ENCODE measurements at places on chromosomes 1 and 21.

DNA sequence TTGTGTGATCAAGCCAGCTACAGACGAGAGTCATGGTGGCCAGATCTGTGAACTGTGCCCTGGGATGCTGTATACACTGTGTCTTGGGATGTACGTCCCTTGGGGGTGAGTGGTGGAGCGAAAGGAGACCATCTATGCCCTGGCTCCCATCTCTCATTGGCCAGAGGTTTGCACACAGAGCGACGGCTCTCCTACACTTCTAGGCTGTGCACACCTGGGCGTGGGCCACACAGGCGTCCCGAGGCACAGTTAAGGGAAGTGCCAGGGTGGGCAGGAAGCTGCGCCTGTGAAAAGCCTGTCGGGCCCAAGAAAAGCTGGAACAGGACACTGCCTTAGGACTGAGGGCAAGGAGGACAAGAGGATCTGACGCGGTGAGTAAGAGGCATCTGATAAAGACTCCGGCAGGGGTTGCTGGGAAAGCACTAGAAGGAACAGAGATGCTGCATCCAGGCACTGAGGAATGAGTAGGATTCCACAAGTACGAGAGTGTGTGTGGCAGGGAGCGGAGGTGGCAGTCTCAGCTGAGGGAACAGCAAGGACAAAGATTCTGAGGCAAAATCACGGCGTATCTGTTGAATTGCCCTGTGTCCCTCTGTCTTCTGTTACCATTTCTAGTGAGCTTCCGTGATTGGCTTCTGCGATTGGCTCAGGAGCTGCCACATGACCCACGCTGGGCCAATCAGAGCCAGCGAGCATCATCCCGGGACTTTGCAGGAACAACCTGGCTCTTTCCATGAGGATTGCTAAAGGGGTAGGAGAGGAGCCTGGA is 67.9 kb upstream of the ZBTB40 start:
- DNase-seq = no peak

DNA sequence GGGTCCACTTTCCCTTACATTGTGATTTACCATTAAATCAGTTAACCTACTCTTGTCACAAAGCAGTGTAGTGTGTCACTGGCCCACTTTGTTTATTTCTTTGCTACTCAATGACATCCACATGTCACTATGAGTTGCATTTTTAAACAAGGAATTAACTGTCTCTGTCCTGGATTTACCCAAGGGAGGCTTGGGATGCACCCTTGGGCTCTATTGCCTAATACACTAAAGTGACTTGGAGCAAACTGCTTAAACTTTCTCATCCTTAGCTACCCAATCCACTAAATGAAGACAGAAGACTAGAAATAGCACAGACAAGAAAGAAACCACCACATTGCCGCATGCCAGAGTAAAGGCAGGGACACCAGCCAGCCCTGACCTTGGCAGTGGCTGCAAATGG is 136.2 kb upstream of the TIAM1 start:
- no peak for DNase-seq

DNA sequence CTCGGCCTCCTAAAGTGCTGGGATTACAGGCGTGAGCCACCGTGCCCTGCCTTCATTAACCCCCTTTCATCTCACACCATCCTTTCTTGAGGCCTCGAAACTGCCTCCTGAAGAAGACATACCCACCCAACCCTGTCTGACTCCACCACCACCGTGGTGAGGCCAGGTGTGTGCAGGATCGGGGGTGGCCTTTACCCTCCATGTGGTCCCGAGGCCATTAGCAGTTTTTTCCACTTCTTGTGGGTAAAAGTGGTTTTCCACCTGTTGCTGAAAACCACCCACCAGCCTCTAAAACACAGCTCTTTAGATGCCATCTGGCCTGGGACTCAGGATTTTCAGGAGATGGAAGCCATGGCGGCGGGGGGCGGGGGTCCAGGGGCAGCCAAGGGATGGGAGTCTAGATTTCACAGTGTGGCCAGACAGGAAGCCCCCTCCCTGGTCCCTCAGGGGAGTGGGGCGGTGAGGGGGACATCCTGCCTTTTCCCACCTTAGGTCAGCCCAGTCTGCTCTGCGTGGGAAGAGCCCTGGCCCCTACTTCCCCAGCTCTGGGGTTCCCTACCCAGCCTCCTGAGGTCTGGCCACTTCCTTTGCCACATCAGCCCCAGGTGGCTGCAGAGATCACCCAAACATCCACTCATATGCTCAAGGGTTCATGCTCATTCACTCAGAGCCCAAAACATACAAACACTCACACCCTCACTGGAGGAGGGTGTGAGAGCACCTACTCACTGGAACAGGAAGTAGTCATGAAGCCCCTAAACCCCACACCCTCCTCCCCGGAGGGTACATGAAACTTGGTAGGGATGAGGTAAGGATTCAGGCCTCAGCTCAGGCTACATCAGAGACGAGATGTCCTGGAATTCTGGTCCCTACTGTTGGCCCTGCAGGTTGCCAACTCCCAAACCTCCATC is 2.3 kb downstream of the FGR start:
- no peak for DNase-seq

DNA sequence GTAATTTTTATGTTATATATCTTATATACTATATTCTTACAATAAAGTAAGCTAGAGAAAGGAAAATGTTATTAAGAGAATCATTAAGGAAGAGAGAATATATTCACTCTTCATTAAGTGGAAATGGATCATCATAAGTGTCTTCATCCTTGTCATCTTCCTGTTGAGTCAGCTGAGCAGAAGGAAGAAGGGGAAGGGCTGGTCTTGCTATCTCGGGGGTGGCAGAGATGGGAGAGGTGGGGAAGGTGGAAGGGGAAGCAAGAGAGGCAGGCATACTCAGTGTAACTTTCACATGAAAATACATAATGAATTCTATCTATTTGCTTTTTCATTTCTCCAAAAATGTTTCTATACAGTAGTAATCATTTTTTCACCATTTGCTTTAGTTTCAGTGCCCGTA is 5.1 kb downstream of the DNASE2B start:
- no peak for DNase-seq

DNA sequence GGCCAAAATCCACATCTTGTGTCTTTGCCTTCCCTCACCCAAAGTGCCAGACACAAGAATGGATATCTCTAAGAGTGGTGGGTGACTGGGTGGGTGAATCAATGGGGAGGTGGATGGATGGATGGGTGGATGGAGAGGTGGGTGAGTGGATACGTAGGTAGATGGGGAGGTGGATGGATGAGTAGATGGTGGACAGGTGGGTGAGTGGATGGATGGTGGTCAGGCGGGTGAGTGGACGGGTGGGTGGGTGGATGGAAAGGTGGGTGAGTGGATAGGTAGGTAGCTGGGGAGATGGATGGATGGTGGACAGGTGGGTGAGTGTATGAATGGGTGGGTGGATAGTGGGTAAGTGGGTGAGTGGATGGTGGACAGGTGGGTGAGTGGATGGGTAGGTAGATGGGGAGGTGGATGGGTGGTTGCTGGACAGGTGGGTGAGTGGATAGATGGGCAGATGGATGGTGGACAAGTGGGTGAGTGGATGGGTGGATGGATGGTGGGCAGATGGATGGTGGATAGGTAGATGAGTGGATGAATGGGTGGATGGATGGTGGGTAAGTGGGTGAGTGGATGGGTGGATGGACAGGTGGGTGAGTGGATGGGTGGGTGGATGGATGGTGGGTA is 34.2 kb downstream of the SLC19A1 start:
- DNase-seq = no peak

GRCh38 chr1:106753066-106753465 is 303.4 kb upstream of the PRMT6 start:
- no peak for DNase-seq

- no peak for DNase-seq
These were observed 341.8 kb downstream of the RYR2 start for GRCh38 chr1:237383791-237384190.

DNA sequence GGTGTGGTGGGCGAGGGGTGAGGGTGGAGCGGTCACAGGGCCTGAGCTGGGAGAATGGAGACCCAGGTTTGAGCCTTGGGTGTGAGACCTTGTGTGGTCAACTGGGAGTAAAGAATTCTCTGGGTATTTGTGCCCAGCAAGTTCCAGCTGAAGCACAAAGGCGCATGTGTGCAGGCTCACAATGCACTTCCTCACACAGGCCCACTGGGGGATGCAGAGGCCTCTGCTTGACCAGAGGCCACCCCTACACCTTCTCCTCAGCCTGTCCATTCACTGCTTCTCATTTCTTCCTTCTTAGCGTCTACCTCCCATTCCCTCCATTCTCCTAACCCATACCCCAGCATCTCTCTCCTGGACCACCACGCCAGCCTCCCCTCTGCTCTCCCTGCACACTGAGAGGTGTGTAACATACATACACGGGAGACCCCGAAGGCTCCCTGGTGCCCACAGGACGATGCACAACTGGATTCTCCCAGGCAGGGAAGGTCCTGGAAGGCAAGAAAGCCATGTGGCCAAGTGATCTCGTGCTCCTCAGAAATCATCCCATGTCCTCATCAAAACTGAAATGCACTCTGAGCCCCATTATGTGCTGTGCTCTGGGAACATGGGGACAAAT is 12.3 kb upstream of the TTC39A start:
- DNase-seq = no peak

GRCh38 chr21:44258056-44258725 is 3.5 kb downstream of the DNMT3L start:
- no peak for DNase-seq

GRCh38 chr1:198143797-198144196 is 13.0 kb upstream of the NEK7 start:
- DNase-seq = no peak

DNA sequence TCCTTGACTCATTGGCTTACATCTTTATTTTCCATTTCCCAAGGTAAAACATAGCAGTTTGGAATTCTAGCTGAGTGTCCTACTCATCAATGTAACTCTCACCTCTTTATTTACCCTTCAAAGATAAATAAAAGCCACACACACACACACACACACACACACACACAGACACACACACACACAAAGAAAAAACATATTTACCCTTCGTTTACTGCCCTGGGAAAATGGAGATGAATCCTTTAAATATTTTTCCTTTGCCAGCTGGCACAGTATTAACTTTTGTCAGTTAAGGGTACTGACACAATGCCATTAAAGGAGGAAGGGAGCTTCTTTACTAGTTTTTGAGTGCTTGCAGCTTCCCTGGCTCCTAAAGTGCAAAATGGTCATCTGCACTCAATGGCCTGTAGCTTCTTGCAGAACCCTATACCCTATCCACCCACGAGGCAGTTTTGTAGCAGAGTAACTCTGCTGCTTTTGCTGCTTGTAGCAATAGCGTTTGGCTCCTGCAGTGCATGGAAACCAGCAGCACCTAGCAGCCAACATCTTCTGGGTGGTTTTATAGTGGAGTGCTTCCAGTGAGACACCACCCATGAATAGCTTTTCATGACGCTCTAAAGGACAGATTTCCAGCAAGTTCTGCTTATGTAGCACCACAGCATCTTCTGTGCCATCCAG is 103.7 kb downstream of the HS2ST1 start:
- DNase-seq = no peak

- DNase-seq = no peak
These were observed 3.2 kb downstream of the RNF187 start for GRCh38 chr1:228490120-228491078.

- no peak for DNase-seq
These were observed 13.4 kb downstream of the INSL5 start for GRCh38 chr1:66787641-66788040.

DNA sequence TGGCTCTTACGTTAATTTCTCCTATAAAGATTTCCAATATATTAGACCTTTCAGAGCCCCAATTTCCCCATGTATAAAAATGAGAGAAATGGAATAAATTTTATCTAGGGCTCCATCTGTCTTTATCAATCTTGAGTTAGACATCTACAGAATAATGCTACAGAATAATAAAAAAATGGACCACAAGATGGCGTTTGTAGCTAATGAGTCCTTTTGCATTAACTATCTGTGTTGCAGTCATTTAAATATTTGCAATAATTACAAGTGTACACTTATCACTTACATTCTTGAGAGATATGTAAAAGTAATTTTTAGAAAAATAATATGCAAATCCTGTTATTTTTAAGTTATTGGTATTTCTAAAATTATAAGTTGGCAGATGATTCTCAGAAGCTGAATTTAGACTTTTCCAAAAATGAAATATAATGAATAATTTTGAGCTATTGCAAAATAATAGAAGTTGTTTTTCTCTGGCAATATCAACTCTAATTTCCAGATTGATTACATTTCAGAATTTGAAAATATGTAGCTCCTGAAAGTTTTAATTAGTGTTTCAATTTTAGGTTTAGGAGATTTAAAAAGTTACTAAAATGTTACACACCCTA is 87.7 kb downstream of the SNX7 start:
- DNase-seq = no peak

GRCh38 chr1:13793088-13793730 is 93.2 kb downstream of the PRDM2 start:
- no peak for DNase-seq

- no peak for DNase-seq
These were observed 29.9 kb downstream of the NUAK2 start for GRCh38 chr1:205291596-205291995.

DNA sequence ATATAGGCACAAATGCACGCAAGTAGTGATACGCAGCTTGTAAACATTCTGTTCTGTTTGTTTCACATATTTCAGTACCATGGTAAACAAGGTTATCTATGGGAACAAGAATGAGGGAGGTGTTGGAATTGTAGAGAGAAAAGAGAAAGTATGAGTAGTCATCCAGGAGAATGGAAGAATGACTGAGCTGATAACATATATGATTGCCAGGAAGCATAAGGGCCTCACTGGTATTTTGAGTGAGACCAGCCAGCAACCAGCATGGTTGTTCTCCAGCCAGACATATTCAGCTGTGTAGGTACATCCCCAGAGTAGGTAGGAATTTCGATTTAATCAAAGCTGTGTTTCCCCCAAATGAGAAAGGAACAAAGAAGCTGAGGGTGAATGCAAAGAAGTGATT is 58.9 kb upstream of the ARTN start:
- no peak for DNase-seq

GRCh38 chr1:155967341-155968050 is 10.9 kb downstream of the ARHGEF2 start:
- no peak for DNase-seq

- no peak for DNase-seq
These were observed 3.4 kb downstream of the ZNF326 start for GRCh38 chr1:89998306-89998705.

DNA sequence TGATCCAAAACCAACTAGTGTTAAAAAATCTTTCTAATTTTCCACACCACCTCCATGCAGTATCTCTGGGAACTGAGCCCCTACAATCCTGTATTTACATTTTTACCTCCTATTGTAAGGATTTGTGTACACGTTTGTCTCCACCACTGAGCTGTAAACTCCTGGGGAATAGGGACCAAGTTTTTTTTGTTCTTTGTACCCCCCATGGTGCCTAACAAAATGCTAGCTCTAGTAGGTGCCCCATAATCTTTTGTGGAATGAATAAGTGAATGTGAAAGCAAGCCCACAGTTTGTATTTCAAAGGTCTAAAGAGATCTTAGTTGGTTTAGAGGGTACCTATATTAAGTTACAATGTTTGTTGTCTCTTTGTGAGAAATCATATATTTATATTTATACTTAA is 879 bp upstream of the WLS start:
- DNase-seq = no peak
